Stimulated activated CD4-positive, alpha-beta T cell treated with anti-CD3 and anti-CD28 coated beads, Interleukin-12 subunit alpha, Interleukin-12 subunit beta, amount 100 ng/mL, for 4 hours (primary cell): ENCODE measurements at places on chromosomes 1 and 21.

- no peak for DNase-seq
Measured at GRCh38 chr1:19309123-19309813, 2.7 kb downstream of the AKR7A2 start.

- DNase-seq = no peak
Measured at GRCh38 chr1:26124418-26125331, 13.1 kb downstream of the PDIK1L start.

DNA sequence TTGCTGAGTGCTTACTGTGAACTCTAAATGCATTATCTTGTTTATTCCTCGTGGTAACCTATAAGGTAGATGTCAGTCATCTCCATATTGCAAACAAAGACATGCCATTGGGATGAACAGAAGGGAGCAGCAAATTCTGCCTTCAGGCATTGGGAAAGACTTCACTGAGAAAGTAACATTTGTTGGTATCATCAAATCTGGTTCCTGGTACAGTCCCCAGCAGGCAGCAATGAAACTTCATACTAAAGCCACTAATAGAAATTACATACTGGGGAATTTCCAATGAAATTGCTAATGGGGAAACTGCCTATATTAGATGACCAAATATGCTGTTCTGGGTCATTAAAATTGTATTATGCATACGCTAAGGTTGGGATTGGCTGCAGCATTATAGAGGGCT lies 47.3 kb upstream of the ST6GALNAC5 start:
- DNase-seq = no peak

- no peak for DNase-seq
Measured at GRCh38 chr1:203937678-203938330, 76.4 kb downstream of the SNRPE start.

DNA sequence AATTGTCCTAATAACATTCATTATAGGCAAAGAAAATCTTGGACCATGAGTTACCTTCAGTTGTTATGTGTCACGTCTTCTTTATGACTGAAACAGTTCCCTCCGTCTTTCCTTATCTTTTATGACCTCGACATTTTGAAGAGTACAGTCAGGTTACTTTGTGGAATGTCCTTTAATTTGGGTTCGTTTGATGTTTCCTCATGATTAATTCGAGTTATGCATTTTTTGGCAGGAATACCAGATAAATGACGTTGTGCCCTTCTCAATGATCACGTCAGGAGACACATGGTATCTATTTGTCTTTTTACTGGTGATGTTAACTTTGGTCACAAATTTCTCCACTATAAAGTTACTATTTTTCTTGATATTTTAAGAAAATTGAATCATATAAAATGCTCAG lies 17.3 kb upstream of the KLF17 start:
- no peak for DNase-seq

DNA sequence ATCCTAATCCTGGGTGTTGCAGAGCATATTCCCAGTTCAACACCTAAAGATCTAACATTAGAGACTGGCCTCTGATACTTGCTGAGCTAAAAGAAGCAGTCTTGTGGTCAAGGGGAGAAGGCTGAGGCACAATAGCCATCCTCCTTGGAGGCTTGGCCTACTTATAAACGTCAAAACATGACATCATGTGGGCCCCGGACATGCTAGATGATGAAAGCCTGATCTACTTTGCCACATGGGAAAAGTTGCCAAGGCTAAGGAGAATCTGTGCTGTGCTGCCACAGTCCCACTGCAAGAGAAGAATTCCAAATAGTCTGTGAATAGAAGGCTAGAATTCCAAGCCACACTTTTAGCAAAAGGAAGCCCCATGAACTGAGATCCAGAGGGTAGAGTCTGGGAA lies 43.9 kb upstream of the SAMD13 start:
- no peak for DNase-seq
